ENCODE measurements at places on chromosomes 3 and 15.

DNA sequence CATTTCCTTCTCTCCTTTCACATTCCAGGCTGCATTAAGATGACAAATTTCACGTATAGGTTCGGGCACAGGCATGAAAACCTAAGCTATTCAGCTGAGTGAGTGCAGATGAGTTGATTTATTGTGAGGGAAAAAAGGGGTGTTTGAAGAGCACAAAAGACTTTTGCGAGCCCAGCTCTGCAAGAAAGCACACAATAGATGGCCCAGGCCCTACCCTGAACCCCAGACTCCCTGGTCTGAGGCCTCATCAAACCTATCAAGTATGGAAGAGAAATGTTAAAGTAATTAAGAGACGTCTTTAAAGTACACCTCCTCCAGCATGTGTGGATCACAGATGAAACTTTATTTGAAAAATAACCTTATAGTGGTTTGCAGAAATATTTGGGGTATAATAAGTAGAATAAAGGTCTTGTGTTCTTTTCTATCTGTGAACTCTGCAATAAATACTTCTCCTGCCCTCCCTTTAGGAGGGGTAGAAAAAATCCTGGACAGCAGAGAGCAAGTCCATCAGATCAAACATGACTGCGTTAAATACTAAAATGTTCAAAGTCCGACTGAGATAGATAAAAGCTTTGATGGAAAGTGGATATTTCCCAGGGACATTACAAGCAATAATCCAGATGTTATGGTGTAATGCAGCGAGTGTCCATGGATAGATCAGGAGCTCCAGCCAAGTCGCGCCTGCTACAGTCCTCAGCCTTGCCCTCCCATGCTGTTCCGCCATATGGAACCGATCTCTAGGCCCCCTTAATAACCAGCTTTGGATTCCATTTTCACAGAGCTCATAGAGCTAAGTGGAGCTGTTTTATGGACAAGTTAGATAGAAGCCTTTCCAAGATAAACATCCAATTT, 121.5 kb downstream of the MCTP2 start:
- no peak for DNase-seq

- no peak for DNase-seq
These were observed 39.2 kb upstream of the SPSB4 start for GRCh38 chr3:141011997-141012262.

- DNase-seq: no peak
These were observed 6.9 kb upstream of the FOXB1 start for GRCh38 chr15:59997070-59997701.

DNA sequence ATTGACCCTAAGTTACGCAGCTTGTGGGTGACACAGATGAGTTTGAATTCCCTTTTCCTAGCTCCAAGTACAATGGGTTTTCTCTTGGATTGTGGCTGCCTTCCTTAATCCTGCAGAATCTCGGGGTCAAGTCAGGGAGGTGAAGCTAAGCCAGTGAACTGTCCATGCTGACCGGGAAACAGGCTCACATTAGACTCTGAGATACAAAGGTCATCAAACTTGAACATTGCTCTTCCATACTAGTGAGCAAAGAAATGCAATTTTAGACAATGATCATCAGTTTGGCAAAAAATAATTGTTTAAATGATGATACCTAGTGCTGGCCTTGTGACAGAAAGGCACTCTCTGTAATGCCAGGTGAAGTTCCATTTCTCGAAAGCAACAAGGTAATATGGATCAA, 31.6 kb downstream of the SLC6A1 start:
- no peak for DNase-seq

GRCh38 chr3:182909318-182910040, 70.9 kb downstream of the DCUN1D1 start:
- peak; percentile 51 for DNase-seq

DNA sequence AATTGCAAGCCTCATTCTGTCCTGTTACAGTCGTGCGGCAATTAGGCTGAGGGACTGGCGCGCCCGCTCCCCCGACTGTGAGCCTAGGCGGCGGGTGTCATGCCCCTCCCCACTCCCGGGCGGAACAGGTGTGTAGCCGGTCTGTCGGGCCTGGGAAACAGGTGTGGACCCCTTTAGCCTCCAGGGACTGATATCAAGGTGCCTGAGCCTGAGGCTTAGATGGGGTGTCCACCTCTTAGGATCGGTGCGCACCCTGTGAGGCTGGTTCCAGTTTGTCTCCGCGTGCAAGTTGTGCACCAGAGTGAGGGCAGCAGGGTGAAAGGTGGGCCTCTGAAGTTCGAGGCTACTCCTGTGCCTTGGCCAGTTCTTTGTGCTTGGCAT, 686 bp downstream of the VPS8 start:
- no peak for DNase-seq

DNA sequence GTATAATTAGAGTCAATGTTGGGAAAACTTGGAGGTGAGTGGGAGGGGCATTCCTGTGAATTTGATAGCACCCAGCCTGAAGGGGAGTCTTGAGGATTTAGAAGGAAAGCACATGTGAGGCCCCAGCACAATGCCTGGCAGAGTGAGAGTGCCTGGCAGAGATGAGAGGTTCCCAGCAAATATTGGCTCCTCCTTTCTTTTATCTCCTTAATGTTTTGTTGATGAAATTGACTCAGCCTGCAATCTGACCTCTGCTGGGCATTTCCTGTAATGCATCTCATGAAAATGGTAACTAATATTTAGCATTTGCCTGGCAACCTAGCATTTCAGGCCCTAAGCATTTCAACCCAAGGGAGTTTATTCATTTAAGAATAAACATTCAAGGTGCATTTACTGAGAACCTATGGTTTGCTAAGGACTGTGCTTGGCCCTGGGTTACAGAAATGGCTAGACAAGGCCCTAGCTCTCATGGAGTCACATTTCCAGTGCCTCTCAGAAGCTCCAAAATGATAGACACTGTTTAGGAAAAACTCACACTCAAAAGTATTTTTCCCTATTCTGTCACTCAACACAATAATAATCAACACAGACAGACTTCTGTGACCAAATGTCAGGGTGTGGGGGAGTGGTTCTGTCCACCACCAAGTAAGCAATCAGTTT, 19.0 kb downstream of the PDHB start:
- peak; percentile 88 for DNase-seq

DNA sequence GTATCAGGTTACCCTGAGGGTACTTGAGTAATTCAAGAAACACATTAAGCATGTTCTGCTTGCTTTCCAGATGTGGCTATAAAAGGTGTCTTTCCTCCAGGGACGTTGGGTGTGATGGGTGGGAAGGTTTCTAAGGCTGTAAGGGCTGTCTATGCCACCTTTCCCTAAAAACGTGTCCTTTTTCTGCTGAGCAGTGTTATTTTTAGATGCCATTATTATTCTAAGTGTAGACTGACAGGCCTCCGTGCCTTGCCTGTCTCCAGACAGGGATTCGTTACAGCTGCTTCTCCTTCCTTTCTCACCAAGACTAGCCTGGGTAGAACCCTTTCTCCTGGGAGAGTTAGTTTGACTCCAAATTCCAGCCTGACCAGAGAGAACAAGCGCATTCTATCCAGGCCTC, 26.8 kb upstream of the RHO start:
- no peak for DNase-seq

DNA sequence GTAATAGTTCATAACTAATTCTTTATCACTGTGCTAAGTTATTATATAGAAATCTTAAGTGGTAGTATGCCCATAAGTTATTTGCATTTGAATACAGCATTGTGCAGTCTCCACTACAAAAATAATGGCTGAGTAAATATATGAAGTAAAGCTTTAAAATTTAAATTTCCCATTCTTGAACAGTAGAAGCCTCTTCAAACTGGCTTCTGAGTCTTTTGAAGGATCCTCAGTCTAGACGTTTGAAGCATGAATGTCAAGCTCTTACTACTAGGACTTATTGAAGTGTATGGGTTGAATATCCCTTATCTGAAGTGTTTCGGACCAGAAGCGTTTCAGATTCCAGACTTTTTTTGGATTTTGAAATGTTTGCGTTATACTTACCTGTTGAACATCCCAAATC, 16.3 kb downstream of the MORF4L1 start:
- no peak for DNase-seq

GRCh38 chr3:57274845-57275244, 17.6 kb downstream of the ASB14 start:
- no peak for DNase-seq

GRCh38 chr3:186369217-186369616, 7.2 kb upstream of the DGKG start:
- DNase-seq: no peak

- DNase-seq: no peak
These were observed 106.0 kb upstream of the FEZF2 start for GRCh38 chr3:62479326-62479725.

- DNase-seq: no peak
These were observed 159.0 kb upstream of the KCNH8 start for GRCh38 chr3:18989237-18989795.

DNA sequence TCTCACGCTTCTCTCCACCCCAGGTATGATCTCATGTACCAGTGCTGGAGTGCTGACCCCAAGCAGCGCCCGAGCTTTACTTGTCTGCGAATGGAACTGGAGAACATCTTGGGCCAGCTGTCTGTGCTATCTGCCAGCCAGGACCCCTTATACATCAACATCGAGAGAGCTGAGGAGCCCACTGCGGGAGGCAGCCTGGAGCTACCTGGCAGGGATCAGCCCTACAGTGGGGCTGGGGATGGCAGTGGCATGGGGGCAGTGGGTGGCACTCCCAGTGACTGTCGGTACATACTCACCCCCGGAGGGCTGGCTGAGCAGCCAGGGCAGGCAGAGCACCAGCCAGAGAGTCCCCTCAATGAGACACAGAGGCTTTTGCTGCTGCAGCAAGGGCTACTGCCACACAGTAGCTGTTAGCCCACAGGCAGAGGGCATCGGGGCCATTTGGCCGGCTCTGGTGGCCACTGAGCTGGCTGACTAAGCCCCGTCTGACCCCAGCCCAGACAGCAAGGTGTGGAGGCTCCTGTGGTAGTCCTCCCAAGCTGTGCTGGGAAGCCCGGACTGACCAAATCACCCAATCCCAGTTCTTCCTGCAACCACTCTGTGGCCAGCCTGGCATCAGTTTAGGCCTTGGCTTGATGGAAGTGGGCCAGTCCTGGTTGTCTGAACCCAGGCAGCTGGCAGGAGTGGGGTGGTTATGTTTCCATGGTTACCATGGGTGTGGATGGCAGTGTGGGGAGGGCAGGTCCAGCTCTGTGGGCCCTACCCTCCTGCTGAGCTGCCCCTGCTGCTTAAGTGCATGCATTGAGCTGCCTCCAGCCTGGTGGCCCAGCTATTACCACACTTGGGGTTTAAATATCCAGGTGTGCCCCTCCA, 19.1 kb downstream of the TYRO3 start:
- no peak for DNase-seq

DNA sequence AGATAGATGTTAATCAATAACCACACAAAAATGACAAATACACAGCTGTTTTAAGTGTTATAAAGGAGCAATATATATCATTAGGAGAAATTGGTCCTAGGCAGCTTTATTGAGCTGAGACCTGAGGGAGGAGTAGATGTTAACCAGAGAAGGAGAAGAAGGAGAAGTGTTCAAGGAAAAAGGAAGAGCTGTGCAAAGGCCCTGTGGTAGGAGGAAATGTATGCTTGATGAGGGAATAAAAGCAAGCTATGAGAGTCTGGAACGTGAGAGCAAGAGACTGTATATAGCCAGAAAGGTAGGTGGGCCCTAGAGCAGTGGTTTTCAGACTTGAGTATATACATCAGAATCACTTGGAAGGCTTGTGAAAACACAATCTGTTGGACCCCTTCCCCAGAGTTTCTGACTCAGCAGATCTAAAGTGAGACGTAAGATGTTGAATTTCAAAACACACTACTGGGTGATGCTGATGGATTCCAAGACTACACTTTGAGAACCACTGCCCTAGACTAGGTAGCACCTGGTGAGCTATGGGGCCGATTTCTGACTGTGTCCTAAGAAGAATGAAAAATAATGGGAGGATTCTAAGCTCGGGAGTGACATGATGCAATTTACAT, 342.3 kb upstream of the ADAMTS9 start:
- no peak for DNase-seq
